ENCODE measurements at places on chromosomes 12 and 14. TPM values are rescaled to one million over a fixed set of nuclear protein-coding genes. Genes with fewer than 3 reads are reported as not detected.
A peak's percentile ranks its signal among the peaks of the same experiment; 100 is the strongest.

DNA sequence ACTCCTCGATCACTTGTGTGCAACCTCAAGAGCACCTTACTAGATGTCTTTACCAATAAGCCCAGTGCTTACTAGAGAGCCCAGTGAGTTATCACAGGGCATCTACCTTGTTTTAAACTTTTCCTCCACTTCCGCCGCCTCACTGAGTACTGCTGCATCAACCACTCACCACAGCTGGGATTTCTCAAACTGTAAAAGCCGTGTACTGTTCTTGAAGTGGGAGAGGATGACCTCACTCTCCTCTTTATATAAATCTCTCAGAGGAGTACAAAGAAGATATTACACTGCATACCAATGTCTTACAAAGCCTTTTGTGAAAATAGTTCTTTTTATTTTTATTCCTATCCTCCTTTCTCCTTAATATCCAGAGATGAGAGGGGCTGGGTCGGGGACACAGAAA lies 94.1 kb downstream of the PLCZ1 start:
- no peak for DNase-seq

- DNase-seq = no peak
Observed at GRCh38 chr12:95259368-95259767, 41.8 kb downstream of the VEZT start.

GRCh38 chr12:45425426-45425825 lies 209.5 kb downstream of the ANO6 start:
- DNase-seq = no peak

DNA sequence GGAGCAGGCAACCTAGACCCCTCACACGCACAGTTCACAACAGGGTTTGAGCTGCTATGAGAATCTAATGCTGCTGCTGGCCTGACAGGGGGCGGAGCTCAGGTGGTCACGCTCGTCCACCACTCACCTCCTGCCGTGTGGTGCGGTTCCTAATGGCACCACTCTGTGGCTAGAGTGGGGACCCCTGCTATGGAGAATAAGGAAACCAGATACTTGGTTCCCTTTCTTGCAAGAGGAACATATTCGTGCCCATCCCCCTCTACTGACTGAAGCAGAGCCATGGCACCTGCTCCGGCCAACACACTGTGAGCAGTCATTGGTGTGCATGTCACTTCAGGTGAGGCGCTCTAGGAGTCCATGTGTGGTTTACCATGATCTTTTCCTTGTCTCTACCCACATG lies 30.4 kb upstream of the RIMBP2 start:
- no peak for DNase-seq

- DNase-seq = no peak
Observed at GRCh38 chr12:100234591-100235304, 32.1 kb downstream of the DEPDC4 start.

NYNRIN gene
- 13.0 TPM for total RNA-seq

DNA sequence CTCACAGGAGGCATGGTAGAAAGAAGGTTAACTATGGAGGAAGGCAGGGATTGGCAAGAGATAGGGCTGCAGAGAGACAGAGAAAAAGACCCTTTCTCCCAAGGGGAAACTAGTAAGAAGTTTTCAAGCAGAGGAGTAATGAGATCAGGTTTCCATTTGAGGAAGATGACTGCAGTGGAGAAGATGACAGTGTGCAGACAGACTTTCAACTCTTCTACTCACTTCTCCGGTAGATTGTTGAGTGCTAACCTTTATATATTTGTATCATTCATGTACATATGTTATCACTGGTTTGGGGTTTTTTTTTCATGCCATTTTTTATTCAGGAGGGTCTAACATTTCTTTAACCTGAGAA lies 5.9 kb upstream of the B3GNT4 start:
- no peak for DNase-seq

DNA sequence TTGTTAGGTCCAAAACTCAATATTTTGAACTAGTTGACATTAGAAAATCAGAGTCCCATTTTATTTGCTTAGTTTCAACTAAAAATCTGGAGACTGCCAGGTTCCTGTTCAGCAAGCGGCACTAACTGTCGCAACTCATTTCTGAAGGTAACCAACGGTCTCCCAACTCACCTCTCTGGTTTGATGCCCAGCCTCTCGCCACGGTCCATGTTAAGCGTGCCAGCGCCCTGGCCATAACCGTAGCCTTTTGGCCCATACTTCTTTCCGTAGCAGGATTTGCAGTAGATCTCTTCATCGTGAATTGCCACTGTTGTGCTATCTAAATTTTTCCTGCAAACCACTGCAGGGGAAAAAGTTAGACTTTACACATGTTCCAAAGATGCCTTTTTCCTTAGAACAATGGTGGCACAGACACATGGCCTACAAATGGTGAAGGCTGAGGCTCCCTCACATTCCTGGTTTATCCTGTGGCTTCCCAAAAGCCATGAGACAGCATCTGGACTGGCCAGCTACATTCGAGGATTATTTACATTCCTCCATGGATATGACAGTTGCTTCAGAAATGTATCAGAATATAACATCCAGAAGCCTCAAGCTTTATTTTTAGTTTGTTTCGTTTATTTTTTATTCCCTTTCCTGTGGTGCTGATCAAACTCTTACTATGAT lies 15.7 kb downstream of the CSRP2 start:
- peak; percentile 19 for DNase-seq

Data from upper lobe of left lung (tissue), 6 donors.